ENCODE measurements at places on chromosomes 6 and 20.

DNA sequence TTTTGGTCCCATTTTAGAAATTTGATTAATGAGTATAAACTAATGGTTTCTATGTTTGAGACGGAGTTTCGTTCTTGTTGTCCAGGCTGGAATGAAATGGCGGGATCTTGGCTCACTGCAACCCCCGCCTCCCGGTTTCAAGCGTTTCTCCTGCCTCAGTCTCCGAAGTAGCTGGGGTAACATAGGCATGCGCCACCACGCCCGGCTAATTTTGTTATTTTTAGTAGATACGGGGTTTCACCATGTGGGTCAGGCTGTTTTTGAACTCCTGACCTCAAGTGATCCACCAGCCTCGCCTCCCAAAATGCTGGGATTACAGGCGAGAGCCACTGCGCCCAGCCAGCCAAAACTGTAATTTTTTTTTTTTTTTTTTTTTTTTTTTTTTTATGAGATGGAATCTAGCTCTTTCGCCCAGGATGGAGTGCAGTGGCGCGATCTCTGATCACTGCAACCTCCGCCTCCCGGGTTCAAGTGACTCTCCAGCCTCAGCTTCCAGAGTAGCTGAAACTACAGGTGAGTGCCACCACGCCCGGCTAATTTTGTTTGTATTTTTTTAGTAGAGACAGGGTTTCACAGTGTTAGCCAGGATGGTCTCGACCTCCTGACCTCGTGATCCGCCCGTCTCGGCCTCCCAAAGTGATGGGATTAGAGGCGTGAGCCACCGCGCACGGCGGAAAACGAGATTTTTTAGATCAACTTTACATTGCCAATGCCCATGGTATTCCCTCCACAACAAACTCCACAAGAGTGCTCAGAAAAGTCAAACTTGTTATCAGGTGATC, 127.8 kb downstream of the HFE start:
- DNase-seq, result no peak

DNA sequence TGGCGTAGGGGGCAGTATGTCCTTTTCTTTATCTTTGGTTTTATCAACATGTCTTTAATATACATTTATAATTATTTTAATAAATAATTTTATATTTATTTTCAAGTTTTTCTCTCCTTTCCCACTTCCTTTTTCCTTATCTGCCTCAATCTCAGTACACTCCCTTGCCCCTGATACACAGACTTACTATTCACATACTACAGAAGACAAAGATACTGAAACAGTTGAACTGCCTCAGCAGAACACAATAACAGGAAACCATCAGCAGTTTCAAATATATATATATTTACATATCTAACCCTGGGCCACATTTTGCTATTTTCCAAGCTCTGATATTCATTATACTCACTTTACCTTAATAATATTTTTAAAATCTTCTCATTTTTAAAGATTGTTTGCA, 19.8 kb downstream of the IBTK start:
- DNase-seq, result no peak

GRCh38 chr6:55033016-55033546, 141.2 kb upstream of the HCRTR2 start:
- DNase-seq, result no peak

DNA sequence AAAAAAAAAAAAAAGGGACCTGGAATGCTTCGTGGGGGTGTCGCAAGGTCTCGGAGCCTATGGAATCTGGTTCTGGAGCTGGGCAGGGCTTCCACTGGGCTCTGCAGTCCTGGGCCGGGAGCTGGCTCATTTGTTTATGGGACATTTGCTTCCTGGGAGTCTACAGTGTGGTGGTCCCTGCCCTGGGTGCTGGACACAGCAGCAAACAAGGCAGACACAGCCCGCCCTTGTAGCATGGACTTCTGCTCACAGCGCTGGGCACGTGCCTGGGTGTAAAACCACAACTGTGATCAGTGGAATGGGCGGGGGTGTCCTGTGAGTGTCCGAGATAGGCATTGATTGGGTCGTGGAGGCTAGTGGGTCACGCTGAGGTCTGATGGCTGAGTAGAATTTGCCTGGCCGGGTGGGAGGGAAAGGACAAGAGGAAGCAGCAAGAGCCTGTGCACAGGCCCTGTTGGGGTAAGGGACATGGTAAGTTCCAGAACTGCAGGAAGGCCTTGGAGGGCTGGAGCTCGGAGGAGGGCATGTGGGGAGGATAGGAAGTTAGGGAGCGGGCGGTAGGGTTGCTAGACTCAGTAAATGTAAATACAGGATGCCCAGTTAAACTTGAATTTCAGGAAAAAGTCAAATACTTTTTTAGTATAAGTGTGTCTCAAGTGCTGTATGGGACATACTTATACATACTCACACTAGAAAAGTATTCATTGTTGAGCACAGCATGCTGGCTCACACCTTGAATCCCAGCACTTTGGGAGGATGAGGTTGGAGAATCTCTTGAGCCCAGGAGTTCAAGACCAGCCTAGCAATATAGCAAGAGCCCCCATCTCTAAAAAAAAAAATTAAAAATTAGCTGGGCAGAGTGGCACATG, 61.3 kb upstream of the PMEPA1 start:
- no peak for DNase-seq

DNA sequence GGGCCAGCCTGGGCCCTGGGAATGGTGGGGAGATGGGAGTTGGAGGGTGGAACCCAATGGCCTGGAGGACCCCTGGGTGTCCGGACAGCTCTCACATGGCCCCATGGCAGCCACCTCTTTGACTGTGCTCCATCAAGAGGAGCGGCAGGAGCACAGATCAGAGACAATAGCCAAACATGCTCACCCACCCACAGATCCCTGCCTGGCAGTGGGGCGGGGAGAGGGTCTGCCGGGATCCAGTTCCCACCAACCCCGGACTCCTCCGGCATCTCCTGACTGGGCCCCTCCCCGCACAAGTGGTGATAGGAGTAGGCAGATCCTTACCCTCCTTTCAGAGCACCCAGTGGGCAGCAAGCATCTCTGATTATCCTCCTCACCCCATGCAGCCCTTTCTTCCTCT, 31.9 kb upstream of the MRPS18A start:
- no peak for DNase-seq

GRCh38 chr6:36781669-36782068, 57.6 kb downstream of the CPNE5 start:
- no peak for DNase-seq

DNA sequence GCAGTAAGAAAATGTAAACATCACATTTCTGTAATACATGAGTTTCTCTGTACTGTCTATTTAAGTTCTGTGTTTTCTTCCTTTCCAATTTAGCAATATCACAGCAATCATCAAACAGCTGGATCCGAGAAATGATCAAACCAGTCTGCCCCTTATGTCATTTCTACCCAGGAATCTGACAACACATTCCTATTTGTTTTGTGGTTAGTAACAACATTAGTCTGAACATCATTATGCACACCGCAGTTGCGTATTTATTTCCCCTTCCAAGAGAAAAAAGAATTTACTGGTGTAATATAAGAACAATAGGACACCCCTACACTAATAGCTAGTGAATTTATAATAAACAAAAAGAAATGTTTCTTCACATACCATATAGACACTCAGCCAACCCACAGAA, 179.5 kb downstream of the BTBD9 start:
- DNase-seq, result no peak

DNA sequence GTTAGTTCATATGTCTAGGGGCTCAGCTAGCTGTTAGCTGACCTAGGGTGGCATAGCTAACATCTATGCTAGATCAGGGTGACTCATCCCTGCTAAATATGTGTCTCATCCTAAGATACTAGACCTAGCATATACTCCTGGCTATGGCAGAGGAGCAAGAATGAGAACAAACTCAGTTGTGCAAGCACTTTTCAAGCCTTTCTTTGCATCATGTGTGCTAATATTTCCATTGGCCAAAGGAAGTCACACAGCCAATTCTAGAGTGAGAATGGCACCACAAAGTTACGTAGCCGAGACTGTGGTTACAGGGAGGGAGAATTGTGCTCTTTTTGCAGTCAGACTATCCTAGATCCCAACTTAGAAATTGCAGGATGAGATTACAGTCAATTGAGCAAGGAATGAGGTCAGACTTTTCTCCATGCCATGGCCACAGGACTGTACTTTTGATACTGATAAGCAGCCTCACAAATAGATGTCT, 78.7 kb downstream of the PLCB4 start:
- no peak for DNase-seq

GRCh38 chr6:151022492-151022891, 157.0 kb downstream of the MTHFD1L start:
- DNase-seq, result no peak

- no peak for DNase-seq
Observed at GRCh38 chr20:16063881-16064280, 509.4 kb downstream of the KIF16B start.

- DNase-seq, result no peak
Observed at GRCh38 chr6:110331816-110332215, 26.3 kb downstream of the METTL24 start.

GRCh38 chr6:170018936-170019817, 267.8 kb downstream of the ERMARD start:
- DNase-seq, result no peak

All from stimulated activated CD4-positive, alpha-beta T cell treated with anti-CD3 and anti-CD28 coated beads, TNF-alpha, amount 100 ng/mL, for 4 hours (primary cell).